Progenitor cell of endocrine pancreas (in vitro differentiated cells): ENCODE measurements at places on chromosomes 1 and 21. TPM values are rescaled to one million over a fixed set of nuclear protein-coding genes. Genes with fewer than 3 reads are reported as not detected.
A peak's percentile ranks its signal among the peaks of the same experiment; 100 is the strongest.

Gene CYP4X1
- total RNA-seq, result 0.24 and 0.80 TPM in 2 replicates

Gene HES2
- 0.07 and 0.12 TPM in 2 replicates for total RNA-seq

Gene CRYBG2
- total RNA-seq, result 13.8 and 19.3 TPM in 2 replicates

Gene GPATCH4
- 26.2 and 27.0 TPM in 2 replicates for total RNA-seq

DNA sequence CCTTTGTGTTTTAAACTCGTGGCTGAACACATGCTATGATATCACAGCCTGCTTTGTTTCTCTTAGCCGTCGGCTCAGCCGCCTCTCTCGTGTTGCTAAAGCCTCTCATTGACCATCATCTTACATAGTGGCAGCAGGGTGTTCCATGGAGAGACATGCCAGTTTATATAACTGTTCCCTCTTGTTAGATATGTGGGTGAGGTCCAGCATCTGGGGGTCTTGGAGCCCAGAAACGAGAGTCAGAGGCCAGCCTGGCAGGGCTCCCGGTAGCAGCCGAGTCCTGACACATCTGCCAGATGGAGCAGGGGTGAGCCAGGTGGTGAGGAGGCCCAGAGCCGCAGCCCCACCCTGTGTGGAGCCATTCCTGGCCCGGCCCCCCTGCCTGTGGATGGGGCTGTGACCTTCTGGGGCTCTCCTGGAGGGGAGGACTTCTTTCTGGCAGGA, 11.9 kb downstream of the PODN start:
- no peak overlapping the region for H3K27ac ChIP-seq
- no peaks in the 10 kb centered on the region for H3K36me3 ChIP-seq
- no peaks in the 10 kb centered on the region for H3K4me1 ChIP-seq
- no peak overlapping the region for H3K4me3 ChIP-seq
- H3K27me3 ChIP-seq, result peaks cover 40% of the 10 kb centered on the region
- DNase-seq, result no peak

- peaks cover 8% of the 10 kb centered on the region for H3K4me1 ChIP-seq
- H3K27me3 ChIP-seq, result peaks cover 5% of the 10 kb centered on the region
- no peak overlapping the region for H3K4me3 ChIP-seq
- no peak for DNase-seq
- peaks cover 3% of the 10 kb centered on the region for H3K36me3 ChIP-seq
Measured at GRCh38 chr1:173093691-173094445, 43.1 kb upstream of the TNFSF18 start.

GRCh38 chr1:1794999-1795398, 16.7 kb upstream of the NADK start:
- no peaks in the 10 kb centered on the region for H3K4me1 ChIP-seq
- no peaks in the 10 kb centered on the region for H3K27me3 ChIP-seq
- H3K4me3 ChIP-seq, result no peak overlapping the region
- no peak for DNase-seq
- no peak overlapping the region for H3K27ac ChIP-seq

- no peak for DNase-seq
- H3K4me3 ChIP-seq, result no peak overlapping the region
- peaks cover 6% of the 10 kb centered on the region for H3K4me1 ChIP-seq
- H3K27me3 ChIP-seq, result peaks cover 4% of the 10 kb centered on the region
- no peak overlapping the region for H3K27ac ChIP-seq
Measured at GRCh38 chr21:45001134-45002095, 61.6 kb downstream of the SLX9 start.

DNA sequence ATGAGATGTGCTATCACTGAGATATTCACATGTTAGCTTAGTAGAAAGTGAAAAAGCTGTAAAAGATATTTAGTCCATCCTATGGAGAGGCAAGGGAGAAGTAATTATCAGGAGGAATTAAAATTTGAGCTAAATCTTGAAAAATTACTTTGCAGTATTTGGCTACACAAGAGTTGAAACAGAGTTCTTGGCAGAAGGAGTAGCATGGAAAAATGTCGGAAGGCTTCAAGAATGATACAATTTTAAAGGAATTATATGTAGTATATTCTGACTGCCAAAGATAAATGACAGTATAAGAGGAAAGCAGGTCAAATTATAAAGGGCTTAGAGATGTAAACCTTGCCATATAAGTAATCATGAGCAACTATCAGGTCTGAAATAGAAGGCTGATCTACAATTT, 518.9 kb downstream of the BRINP3 start:
- no peak overlapping the region for H3K4me3 ChIP-seq
- no peaks in the 10 kb centered on the region for H3K36me3 ChIP-seq
- peaks cover 5% of the 10 kb centered on the region for H3K4me1 ChIP-seq
- H3K27me3 ChIP-seq, result no peaks in the 10 kb centered on the region

- H3K36me3 ChIP-seq, result no peaks in the 10 kb centered on the region
- peaks cover 20% of the 10 kb centered on the region for H3K27me3 ChIP-seq
Measured at GRCh38 chr1:202122639-202123335, at the start of gene GPR37L1. Gene GPR37L1 (plus strand): TSS chr1:202122917. CDS start chr1:202122964, 47 bp downstream.

DNA sequence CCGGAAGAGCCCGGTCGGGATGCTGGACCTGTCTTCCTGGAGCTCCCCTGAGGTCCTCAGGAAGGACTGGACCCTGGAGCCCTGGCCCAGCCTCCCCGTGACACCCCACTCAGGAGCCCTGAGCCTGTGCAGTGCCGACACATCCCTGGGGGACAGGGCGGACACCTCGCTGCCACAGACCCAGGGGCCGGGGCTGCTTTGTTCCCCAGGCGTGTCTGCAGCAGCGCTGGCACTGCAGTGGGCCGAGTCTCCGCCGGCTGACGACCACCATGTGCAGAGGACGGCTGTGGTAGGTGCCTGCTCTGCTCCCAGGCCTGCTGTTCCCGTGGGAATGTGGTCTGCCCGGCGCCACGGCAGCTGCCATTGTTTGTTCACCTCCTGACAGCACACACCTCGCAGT, 42.1 kb upstream of the DIP2A start:
- no peak overlapping the region for H3K27ac ChIP-seq
- no peak overlapping the region for H3K4me3 ChIP-seq
- H3K27me3 ChIP-seq, result no peaks in the 10 kb centered on the region
- H3K4me1 ChIP-seq, result no peaks in the 10 kb centered on the region

GRCh38 chr1:205284420-205285144, 37.0 kb downstream of the NUAK2 start:
- H3K27ac ChIP-seq, result no peak overlapping the region
- no peaks in the 10 kb centered on the region for H3K36me3 ChIP-seq
- H3K4me3 ChIP-seq, result no peak overlapping the region

- H3K27me3 ChIP-seq, result peaks cover 74% of the 10 kb centered on the region
- DNase-seq, result no peak
- H3K27ac ChIP-seq, result no peak overlapping the region
- no peaks in the 10 kb centered on the region for H3K4me1 ChIP-seq
- H3K36me3 ChIP-seq, result no peaks in the 10 kb centered on the region
Measured at GRCh38 chr1:18599086-18599485, 31.6 kb upstream of the PAX7 start.

DNA sequence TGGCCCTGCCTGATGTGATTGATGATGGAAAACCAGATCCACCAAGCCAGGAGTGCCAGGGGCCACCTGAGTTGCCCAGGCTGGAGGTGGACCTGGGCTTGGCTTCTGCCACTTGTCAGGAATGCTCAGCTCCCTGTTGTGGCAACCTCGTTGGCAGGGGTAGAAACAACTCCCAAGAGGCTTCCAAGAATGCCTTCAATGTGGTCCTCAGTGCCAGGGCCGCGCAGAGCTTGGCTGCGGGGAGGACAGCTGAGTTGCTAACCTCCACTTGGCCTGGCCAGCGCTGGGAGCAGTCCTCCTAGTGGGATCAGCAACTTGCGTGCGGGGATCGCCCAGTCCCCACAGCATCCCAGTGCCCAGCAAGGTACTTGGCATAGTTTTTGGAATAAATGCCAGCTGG, 9.0 kb downstream of the MYOM3 start:
- no peaks in the 10 kb centered on the region for H3K27me3 ChIP-seq
- H3K36me3 ChIP-seq, result no peaks in the 10 kb centered on the region
- peak overlapping the region; percentile 97 for H3K27ac ChIP-seq
- no peak for DNase-seq

GRCh38 chr21:33117101-33117888, 47.4 kb downstream of the OLIG1 start:
- H3K36me3 ChIP-seq, result no peaks in the 10 kb centered on the region
- H3K4me3 ChIP-seq, result no peak overlapping the region
- H3K27ac ChIP-seq, result no peak overlapping the region
- H3K4me1 ChIP-seq, result peaks cover 13% of the 10 kb centered on the region
- DNase-seq, result no peak
- H3K27me3 ChIP-seq, result peaks cover 49% of the 10 kb centered on the region

GRCh38 chr1:47934243-47934805, 62.9 kb downstream of the TRABD2B start:
- DNase-seq, result no peak
- no peak overlapping the region for H3K4me3 ChIP-seq
- H3K4me1 ChIP-seq, result peaks cover 4% of the 10 kb centered on the region
- H3K36me3 ChIP-seq, result no peaks in the 10 kb centered on the region
- no peaks in the 10 kb centered on the region for H3K27me3 ChIP-seq
